ENCODE measurements at places on chromosomes 2 and 18. TPM values are rescaled to one million over a fixed set of nuclear protein-coding genes. Genes with fewer than 3 reads are reported as not detected.
A peak's percentile ranks its signal among the peaks of the same experiment; 100 is the strongest.

DNA sequence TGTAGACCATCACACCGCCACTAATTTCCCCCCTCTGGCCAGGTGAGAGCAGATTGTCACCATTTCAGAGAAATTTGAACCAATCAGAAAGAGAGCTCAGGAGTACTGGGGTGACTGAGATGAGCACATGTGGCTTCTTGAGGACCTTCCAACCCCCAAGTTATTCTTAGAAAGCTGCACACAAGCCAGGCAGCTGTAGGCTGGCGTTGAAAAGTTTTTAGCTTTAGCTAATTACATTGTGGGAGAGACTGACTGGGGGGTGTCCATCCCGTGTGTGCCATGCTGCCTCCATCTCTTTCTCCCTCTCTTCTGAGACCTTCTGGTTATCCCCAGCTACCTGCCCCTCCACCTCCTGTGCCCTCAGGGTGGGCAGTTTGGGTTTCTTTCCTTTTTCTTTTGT lies 154.0 kb downstream of the AGAP1 start:
- no peak for DNase-seq

- DNase-seq = no peak
Measured at GRCh38 chr2:85766229-85766628, 12.4 kb downstream of the ATOH8 start.

Gene KLHL30
- total RNA-seq = 9.0 TPM

GRCh38 chr2:209685963-209686362 lies 85.7 kb upstream of the UNC80 start:
- no peak for DNase-seq

DNA sequence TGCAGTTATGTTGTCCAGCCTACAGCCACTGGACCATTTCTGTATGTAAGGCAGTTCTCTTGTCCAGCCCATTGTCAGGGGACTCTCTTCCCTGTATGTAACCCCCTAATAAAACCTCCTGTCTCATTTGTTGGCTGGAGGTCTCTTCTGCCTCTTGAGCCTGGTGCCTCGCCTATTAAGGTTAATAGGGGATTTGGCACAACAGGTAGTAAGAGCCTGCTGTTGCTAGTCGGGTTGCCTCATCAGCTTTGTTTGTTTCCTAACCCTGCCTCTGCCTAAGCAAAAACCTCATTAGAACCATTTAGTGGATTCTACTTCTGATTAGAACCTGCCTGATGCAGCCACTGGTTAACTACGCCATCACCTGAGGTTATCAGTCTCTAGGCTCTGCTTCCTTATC lies 62.2 kb upstream of the STPG4 start:
- DNase-seq = no peak

DNA sequence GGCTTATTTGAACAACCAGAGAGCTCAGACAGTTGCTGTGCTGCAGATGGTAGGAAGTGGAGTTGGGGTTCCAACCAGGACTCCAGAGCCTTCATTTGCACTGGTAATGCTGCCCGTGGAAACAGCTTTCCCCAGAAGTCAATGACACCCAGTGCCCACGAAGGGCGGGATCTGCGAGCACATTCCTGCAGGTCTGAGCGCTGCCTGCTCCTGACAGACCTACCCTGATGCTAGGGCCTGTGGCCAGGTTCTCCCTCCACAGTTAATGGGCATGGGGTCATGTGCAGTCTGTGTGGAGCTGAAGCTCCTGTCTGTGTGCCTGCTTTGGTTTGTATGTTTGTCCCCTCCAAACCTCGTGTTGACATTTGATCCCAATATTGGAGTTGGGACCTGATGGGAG lies 299.0 kb upstream of the HS6ST1 start:
- DNase-seq = peak; percentile 32

Gene BABAM2
- 53.8 TPM for total RNA-seq

Gene FAM168B
- 86.7 TPM for total RNA-seq

GRCh38 chr2:18455236-18455862 lies 105.1 kb downstream of the RDH14 start:
- DNase-seq = no peak

GRCh38 chr2:25292408-25292807 lies 49.3 kb downstream of the DNMT3A start:
- DNase-seq = no peak

Gene SLC9A2
- not detected for total RNA-seq

Gene CNDP1
- total RNA-seq = not detected

Gene SERPINB3
- not detected for total RNA-seq

GRCh38 chr2:100106460-100106859 lies 35.9 kb downstream of the AFF3 start:
- no peak for DNase-seq

GRCh38 chr2:33764551-33764950 lies 165.5 kb upstream of the FAM98A start:
- no peak for DNase-seq

DNA sequence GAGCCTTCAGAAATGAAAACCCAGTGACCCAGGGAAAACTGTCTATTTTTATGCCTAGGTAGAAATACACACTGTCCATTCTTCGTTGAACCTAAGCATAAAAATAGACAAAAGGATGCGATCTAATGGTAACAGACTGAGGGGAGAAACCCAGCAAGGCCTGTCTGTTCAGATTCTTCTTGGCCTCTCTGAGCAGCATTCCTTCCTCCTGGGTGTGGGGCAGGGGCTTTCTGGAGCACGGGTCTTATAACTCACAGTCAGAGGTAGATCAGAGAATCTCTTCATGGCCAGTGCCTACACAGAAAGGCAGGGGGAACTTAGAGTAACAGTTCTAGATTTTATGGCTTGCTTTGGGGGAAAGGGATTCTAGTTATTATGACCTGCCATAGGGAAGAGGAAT lies 56.0 kb downstream of the PKDCC start:
- no peak for DNase-seq

DNA sequence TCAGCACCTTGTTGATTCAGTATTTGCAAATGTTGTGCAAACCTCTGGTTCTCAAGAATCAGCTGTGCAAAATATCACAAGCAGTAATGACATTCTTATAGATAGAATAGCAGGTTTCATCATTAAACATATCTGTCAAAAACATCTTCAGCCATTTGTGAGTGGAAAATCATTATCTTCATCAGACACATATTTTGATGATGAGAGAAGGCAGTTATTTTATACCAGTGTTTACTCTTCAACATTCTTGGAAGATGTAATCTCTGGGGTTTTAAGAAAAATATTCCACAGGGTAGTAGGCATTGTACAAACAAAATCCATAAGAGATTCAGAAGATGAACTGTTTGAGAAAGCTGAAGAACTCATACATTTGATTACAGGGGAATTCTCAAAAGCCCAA lies 64.3 kb downstream of the FSIP2 start:
- no peak for DNase-seq

- DNase-seq = no peak
Measured at GRCh38 chr2:10193851-10194820, 71.6 kb downstream of the RRM2 start.

- no peak for DNase-seq
Measured at GRCh38 chr2:62038975-62039771, 133.7 kb downstream of the COMMD1 start.

- no peak for DNase-seq
Measured at GRCh38 chr2:1738163-1738562, 6.2 kb downstream of the PXDN start.

Gene UGT1A7
- total RNA-seq = not detected

Gene SPRED2
- 38.3 TPM for total RNA-seq

DNA sequence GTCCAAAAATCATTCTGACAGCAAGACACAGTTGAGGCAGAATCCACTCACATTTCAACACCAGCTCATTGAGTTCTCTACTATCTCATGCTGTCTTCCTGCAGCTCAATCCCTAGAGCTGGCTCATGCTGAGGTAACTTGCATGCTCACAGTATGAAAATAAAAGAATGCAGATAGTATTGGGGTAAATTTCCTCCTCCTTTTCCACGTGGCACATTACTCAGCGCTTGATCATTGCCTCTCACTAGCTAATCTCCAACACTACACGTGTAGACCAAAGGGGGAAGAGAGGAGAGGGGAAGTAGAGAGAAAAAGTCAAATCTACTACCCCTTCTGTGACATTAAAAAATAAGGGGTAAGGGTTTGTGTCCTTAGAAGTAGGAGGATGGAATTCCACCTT lies 300.6 kb downstream of the AFF3 start:
- no peak for DNase-seq

GRCh38 chr18:79581911-79582310 lies 97.7 kb upstream of the CTDP1 start:
- peak; percentile 32 for DNase-seq

GRCh38 chr2:23419171-23420090 lies 34.5 kb downstream of the KLHL29 start:
- no peak for DNase-seq

All from aorta (tissue), 5 donors.